ENCODE measurements at places on chromosomes 3 and 15.
A peak's percentile ranks its signal among the peaks of the same experiment; 100 is the strongest.

- no peak for DNase-seq
These were observed 16.8 kb upstream of the FMN1 start for GRCh38 chr15:33211176-33211808.

- DNase-seq, result no peak
These were observed 103.5 kb upstream of the CCDC54 start for GRCh38 chr3:107273771-107274170.

DNA sequence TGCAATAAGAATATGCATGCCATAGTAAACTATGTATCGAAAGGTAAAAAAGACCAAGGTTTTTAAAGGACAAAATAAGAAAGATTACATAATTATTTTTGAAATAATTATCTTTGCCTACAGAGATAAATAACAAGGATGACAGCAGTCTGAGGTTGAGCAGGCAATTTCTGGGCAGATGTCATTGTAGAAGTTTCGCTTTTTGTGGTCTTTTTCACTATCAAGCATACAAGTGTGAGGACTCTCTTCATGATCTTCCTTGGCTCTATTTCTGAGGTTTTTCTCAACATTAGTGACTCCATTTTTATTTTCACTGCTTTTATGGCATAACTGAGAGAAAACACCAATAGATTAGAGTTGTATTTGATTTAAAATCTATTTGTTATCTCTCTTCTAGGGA, 1337.9 kb upstream of the EPHA6 start:
- no peak for DNase-seq

- no peak for DNase-seq
These were observed 4.5 kb upstream of the RPL24 start for GRCh38 chr3:101690972-101691371.

DNA sequence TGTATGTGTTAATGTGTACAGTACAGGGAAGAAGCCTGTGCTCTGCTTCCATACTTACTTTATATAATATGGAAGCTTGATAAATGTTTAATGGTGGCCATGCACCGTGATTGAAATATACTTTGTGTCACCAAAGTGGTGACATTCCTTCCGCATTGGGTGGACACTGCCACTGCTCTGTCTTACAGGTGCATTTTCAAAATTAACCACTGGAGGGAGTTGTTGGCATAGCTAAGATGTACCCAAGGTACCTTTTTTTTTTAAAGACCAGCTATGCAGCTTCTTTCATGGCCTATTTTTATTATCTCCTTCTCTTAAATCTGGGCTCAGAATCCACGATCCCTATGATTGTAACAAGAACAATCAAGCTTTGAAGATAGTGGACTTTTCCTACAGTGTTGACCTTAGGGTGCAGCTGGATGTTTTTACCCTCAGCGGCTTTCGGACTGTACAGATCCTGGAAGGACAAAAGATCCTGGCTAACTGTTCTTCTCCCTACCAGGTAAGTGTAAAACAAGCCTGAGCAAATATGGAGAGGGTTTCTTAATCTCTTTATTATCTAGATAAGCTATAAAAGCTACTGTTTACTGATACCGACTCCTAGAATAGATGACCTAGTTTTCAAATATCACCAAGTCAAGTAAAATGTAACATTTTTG, 21.6 kb upstream of the PAK6 start:
- peak; percentile 52 for DNase-seq

GRCh38 chr3:106333911-106334618, 465.3 kb upstream of the CBLB start:
- no peak for DNase-seq

- no peak for DNase-seq
These were observed 72.8 kb upstream of the ACAD9 start for GRCh38 chr3:128806588-128806987.

DNA sequence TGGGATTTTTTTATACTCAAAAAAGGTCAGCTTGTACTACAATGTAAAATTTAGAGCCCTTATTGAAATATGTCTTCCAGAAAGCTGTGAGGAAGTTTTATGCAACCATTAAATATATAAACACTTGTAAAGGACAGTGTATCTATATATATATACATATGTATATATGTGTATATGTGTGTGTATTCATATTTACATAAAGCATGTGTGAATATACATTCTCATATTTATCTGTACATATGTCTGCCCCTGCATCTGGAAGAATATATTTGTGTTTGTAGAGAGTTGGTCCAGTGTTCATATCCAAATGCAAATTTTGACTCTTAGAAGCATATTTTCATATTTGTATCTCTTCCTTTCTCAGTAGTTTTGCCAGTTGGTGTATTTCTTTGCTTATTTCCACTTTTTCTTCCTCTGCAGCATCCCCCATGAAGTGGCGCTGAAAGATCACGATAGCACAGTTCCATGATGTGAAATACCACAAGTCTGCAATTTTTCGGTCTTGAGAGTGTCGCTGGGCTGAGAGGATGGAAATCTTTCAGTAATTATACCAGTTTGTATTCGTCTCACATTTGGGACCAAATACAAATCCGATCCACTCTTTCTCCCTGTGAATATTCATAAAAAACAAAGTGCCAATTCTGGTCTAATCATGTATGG, 311.7 kb upstream of the DPH6 start:
- no peak for DNase-seq

GRCh38 chr3:187985647-187986046, 168.3 kb upstream of the LPP start:
- no peak for DNase-seq

DNA sequence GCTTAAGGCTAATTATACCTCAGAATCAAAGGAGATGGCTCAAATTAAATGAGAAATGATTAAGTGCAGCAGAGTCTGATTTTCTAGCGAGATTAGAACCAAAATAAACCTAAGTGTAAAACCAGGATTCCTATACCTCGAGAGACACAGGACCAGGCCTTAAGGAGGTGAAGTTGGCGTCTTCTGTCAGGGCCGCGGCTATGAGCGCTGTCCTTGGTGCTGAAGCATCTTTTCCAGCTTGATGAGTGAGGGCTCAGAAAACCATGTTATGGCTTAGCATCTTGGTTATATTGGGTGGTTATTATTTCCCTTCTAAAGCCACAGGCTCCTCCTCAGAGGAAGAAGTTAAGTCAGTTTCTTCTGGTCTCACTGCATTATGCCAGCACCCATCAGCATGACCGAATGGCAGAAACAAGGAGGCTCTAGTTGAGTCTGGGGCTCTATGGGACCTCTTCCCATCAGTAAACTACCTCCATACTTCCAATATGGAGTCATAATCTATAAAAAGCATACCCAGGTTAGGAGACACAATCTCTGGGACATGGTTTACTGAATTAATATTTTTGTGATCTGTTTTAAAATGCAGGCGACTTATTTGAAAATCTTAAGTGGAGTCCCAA, 120.1 kb upstream of the NMNAT3 start:
- DNase-seq, result no peak

GRCh38 chr15:47332481-47332880, 384.8 kb upstream of the SEMA6D start:
- DNase-seq, result no peak

GRCh38 chr3:182325213-182325950, 467.9 kb upstream of the ATP11B start:
- peak; percentile 25 for DNase-seq

GRCh38 chr3:29700256-29700655, 419.4 kb downstream of the RBMS3 start:
- DNase-seq, result no peak

DNA sequence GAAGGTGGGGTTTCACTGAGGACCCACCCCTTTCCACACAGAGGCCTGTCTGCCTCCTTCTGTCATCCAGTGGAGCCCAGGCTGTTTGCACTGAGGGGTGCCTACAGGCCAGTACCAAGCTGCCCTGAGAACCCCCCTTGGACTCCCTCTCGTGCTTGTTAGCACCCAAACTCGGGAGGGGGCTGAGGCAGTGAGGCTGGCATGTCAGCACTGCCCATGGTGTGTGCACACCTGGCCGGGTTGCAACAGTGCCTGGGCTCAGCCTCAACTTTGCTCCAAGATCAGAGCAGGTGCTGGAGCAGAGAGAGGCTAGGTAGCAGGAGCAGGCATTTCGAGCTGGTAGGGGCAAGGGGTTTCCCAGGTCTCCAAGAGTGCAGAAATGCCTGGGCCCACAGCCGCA, 90.0 kb downstream of the PIK3R4 start:
- DNase-seq, result no peak

DNA sequence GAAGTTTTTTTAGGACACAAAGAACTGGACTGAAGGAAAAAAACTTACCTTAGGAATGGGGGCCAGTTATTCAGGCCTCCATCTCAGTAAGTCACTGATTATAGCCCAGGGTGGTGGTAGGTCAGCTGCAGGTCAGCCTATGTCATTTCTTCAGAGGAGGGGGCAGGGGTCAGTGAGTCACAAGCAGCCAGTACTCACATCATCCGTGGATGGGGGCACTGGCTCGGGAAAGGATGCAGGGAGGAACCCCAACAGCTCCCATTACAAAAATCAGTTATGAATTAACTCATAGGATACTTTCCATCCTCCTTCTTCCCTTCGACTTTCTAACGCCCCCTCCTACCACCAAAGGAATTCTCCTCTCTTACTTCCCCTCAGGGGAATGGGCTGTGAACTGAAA, 578.3 kb downstream of the PDCD6IP start:
- DNase-seq, result no peak

GRCh38 chr15:30984542-30984941, 6.9 kb downstream of the MTMR10 start:
- no peak for DNase-seq

- DNase-seq, result no peak
These were observed 16.9 kb upstream of the TSC22D2 start for GRCh38 chr3:150391161-150391560.

GRCh38 chr3:77014226-77014625, 25.7 kb upstream of the ROBO2 start:
- no peak for DNase-seq

- DNase-seq, result no peak
These were observed 362.8 kb downstream of the PTPRG start for GRCh38 chr3:61924090-61924735.

GRCh38 chr15:87597346-87598052, 659.0 kb downstream of the NTRK3 start:
- DNase-seq, result no peak
